ENCODE measurements at places on chromosomes 2 and 18.

GRCh38 chr18:71995904-71996465 is 548.2 kb downstream of the CBLN2 start:
- no peak for DNase-seq

DNA sequence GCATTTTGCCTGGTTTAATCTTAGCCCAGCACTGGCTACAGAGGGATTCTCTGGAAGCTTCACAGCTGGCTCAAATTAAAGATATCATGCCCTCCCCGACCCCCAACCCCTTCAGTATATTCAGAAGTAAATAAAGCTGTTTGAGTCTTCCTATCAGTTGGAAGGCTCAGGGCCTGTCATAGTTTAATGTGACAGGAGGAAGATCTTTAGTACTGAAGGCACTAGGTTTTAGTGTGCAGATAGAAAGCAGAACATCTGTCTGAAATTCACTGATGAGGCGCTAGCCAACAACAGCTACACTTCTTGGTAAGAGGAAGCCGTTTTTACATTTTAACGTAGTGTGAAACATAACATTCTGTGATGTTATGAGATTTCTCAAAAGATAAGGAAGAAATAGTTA is 969.1 kb upstream of the CDH2 start:
- no peak for DNase-seq

DNA sequence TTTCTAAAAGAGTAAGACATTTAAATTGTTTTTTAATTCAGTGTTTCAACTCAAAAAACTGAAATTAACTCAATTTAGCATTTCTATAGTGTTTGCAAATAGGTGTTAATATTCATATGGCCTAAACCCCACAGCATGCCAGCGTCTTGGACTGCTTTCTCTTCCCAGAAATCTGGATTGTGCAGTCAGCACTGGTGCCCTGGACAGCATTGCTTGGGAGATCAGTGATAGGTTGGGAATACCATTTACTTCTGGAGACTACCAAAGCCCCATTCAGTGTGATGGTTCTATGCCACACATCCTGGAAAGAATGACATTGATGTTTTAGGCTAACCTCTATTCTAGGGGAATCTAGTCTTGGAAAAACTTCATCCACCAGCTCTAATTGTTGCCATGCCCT is 455.0 kb upstream of the KLHL29 start:
- no peak for DNase-seq

- DNase-seq, result no peak
Measured at GRCh38 chr18:36663312-36663711, 165.5 kb downstream of the TPGS2 start.

DNA sequence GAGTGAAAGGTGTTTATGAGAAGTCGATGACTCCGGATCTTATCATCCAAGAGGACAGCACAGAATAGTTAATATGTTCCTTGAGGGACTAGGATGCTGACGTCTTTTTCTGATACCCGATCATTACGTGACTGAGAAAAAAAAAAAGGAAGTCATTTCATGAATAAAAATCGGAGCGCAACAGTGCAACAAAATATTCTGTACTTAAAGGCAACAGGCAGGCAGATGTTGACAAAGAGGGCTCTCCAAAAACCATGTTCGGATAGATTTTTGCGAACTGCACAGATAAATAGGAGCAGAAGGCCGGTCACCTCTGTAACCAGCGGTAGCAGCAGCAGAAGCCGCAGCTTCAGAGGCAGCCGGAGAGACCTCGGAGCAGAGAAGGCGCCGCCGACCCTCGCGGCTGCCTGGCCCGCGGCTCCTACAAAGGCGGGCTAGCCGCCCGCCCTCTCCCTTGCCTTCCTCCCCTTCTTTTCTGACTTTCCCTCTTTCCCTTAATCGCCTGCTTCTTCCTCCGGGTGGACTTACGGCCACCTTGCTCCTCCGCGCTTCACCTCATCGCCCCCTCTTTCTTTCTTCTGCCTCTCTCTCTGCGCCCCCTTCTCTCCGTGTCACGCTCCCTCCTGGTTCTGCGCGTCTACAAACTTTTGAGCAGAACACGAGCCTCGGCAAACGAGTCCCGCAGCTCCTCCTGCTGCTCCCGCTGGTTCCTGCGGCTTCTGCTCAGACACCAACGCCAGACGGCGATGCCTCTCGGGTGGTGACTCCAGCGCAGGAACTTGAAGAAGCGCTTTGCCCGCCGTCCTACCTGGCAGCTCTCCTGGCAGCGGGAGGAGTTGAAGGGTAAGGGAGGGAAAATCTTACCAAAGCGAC is at the start of gene ADCYAP1:
Gene ADCYAP1 (plus strand): TSS at position 654 of the 873 bp plus-strand sequence. CDS start 516 bp downstream, outside the sequence.
- no peak for DNase-seq

- DNase-seq, result peak; percentile 24
Measured at GRCh38 chr2:226423498-226423960, 376.1 kb downstream of the IRS1 start.

DNA sequence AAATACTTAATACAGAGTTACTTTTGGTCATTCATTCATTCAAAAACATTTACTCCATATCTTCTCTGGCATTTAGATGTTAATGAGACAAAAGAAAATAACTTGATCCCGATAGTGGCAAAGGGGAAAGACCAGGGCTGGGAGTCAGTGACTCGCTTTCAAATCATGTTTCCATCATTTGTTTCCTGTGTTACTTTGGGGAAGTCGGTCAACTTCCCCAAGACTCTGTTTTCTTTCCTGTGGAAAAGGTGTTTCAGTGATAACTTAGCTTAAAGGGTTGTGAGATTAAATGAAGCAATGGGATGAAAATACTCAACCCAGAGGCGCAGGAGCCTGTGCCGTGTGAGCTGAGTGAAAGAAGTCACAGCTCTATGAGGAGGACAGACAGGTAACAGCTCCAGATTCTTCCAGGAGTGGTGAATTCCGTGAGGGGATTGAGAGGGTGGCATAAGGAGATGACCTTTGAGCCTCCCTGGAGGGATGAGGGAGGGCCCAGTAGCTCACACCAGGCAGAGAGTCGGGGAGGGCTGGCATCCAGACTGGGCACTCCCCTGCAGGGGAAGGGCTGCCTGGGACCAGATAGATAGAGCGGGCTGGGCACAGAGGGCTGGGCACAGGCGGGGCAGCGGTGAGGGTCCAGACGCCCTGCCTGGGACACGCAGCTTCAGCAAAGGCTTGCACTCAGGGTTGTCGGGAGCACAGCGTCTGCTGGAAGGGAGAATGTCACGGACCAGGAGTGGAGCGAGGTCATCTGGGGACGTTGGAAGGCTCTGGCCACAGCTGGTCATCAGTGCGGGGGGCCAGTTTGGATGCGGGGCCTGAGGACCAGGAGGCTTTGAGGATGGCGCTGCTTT is 70.1 kb downstream of the TSHZ1 start:
- DNase-seq, result no peak

DNA sequence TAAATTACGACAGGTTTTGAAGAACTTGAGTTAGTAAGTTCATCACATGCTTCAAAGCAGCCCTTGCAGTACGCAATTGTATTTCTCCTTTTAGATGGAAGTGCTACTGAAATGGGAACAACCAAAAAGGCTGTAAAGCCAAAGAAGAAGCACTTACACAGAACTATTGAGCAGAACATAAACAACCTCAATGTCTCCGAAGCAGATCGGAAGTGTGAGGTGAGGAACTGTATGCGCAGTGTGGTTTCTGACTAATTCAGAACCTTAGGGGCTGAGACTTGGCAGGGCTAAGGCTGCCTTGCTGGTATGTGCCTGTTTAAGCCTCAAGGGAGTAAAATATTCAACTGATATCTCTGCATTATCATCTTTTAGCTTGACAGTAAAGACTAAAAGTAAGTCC is 8.4 kb downstream of the NCAPH start:
- no peak for DNase-seq

DNA sequence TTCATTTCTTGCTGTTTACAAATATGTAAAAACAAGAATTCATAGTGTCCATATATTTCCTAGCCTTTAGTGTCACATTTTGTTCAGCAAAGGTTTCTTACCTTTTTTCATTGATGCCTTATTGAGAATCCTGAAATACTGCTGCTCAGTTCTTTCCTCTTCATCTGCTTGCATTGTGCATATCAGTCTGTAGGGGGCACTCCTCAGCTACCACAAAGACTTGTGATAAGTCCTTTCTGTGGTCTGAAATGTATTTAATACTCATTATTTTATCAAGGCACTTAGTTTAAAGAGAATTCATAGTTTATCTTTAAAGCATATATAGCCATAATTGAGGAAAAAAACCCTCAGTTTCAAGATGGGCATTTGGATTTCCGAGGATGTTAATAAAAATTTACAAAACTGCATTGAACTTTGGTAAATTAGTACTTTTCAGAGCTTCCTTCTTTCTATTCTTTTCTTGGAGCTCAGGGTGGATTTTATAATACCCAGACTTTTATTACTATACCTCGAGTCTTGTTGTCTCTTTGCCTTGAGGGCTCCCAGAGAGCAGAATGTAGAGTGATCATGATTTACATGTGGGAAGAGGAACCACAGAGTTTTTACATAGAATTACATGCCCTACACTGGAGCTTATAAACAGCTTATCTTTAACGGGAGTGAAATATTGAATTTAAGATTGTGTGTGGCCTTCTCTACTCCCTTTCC is 570.1 kb downstream of the PLCL1 start:
- peak; percentile 6 for DNase-seq

DNA sequence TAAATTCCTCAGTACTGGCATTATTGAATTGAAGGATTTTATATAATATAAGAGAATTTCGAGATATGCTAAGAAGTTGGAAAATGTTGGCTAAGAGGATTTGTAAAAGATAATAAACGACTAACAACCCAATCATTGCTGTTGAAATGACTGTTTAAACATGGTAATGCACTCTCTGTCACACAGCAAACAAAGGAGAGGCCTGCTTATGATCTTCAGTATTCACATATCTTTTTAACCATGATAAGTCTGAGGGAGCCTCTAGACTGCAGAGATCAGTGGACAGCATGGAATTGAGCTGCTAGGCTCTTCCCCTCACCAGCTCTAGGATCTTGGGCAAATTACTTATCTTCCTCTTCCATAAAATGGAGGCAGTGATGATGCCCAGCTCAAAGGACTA is 2.7 kb downstream of the KCTD18 start:
- no peak for DNase-seq

- DNase-seq, result no peak
Measured at GRCh38 chr2:211903961-211904360, 634.6 kb downstream of the ERBB4 start.

- no peak for DNase-seq
Measured at GRCh38 chr2:54461261-54461660, 5.1 kb downstream of the SPTBN1 start.

DNA sequence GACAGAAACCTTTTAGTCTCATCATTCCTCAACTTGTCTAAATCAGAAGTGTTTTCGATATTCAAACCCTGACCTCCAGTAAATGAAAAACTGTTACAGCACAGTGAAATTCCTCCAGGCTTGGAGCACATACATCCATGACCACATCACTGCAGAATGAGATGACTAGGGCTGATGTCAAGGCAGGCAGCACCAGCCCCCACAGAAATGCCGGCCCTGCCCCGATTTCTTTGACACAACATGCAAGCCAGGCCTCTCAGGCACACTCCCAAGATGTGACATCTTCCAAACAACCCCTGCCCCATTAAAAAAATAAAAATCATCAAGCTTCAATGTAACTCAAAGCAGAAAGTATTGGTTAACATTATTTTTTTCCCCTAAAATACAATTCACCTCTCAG is 103.3 kb downstream of the CTAGE1 start:
- DNase-seq, result no peak

GRCh38 chr2:128040166-128040771 is 12.4 kb upstream of the SAP130 start:
- DNase-seq, result no peak

GRCh38 chr2:233350708-233351107 is 3.6 kb upstream of the DGKD start:
- peak; percentile 21 for DNase-seq

DNA sequence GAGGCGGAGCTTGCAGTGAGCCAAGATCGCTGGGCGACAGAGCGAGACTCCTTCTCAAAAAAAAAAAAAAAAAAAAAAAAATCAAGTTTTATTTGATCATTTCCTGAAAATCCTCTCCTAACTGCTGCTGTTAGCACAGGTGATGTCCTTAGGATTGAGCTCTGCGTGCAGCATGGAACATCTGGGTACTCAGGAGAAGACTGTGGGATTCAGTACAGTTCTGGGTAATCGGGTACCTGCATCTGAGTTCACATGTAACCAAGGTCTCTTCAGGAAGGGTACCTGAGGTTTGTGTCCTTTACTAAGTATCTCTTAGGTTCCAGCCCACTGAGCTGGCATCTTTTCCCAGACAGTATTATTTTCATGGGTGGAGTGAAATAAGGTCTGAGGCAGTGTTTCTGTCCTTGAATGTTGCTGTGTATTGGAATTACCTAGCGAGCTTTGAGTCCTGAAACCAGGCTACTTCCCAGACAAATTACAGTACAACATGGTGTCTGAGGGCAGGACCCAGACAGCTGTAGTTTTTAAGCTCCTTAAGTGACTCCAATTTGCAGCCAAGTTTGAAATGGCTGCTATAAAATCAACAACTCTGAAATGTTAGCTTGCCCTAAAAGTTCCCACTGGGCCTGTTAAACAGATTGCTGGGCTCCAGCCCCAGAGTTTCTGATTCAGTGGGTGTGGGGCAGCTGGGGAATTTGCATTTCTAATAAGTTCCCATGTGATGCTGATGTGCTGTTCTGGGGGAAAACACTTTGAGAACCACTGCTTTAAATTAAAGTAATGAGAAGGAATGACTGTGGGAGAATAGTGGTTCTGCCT is 120.5 kb downstream of the PMAIP1 start:
- DNase-seq, result no peak

- no peak for DNase-seq
Measured at GRCh38 chr2:215216806-215217205, 78.4 kb upstream of the ABCA12 start.

GRCh38 chr18:13096719-13097118 is 105.6 kb downstream of the CEP192 start:
- no peak for DNase-seq

DNA sequence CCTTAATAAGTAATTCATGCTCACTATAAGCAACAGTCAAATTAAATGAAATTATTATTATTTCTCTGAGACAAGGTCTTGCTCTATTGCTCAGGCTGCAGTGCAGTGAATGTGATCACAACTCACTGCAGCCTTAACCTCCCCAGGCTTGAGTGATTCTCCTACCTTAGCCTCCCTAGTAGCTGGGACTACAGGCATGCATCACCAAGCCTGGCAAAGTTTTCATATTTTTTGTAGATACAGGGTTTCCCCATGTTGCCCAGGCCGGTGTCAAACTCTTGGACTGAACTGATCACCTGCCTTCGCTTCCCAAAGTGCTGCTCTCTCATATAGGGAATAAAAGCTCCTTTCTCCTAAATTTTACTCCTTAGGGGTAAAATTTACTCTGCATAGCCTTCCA is 74.9 kb upstream of the GAREM1 start:
- DNase-seq, result no peak

DNA sequence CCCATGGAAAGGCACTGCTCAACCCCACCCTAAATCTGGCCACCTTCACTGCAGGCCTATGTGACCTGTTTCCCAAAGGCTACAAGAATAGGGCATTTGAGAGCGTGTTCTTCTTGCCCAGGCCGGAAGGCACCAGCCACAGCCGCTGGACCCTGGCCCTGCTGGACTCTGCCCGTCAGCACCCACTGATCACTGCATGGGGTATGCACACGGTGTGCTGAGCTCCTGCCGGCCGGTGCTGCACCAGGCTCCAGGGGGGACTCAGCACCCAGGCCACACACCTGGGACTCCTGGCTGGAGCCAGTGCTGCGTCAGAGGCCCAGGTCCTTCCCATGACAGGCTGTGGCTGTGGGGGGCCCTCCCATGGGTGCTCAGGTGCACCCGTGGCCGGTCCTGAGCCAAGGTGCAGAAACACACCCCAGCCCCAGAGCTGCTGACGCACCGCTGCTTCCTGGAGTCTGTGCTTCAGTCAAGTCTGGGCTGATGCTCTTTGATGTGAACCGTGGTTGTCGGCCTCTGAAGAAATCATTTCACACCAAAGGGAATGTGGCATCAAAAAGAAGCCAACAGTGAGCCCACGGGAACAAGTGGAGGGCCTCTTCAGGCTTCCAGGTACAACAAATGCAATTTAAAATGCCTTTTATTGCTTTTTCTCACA is 6.5 kb downstream of the KCNG2 start:
- DNase-seq, result no peak

Data from stimulated activated CD4-positive, alpha-beta T cell treated with anti-CD3 and anti-CD28 coated beads, Interleukin-12 subunit alpha, Interleukin-12 subunit beta, amount 100 ng/mL, for 4 hours (primary cell).